ENCODE measurements at places on chromosomes 11 and 22.

- no peak for DNase-seq
Observed at GRCh38 chr11:119419834-119420492, 3.0 kb downstream of the THY1 start.

DNA sequence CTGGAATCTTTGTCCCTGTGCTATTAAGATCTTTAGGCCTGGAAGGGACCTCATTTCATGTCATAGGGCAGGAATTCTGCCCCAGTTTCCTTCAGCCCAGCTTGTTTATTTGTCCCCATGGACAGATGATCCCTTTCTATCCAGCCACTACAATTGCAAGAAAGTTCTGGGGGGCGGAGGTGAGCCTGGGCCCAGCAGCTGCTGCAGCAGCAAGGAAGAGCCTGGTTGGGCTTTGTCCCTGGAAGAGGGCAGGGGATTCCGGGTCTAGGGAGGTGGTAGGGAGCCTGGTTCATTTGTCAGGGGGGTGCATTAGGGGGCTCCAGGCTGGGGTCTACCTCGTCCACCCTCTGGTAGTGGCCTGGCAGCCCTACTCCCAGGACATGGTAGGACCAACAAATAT lies 16.4 kb upstream of the CACNA1I start:
- DNase-seq, result no peak

DNA sequence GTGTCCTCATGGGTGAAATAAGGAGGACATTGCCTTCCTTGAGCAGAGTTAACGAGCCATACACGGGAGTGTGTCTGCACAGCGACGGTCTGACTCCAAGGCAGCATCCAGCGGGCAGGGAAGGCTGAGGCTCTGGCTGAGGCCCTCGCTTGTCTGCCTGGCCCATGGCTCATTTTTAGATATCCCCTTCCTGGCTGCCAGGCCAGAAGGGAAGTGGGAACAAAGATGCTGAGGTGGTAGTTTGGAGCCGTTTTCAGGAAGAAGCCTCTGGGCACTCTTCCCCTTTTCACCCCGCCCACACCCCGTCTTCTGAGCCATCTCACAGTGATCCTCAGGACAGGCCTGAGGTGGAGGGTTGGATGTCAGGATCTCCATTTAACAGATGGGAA lies 3.0 kb upstream of the SLCO2B1 start:
- DNase-seq, result no peak

GRCh38 chr11:127110542-127110941 lies 110.0 kb upstream of the KIRREL3 start:
- DNase-seq, result no peak

GRCh38 chr11:73240190-73240781 lies 22.2 kb downstream of the P2RY2 start:
- DNase-seq, result no peak

DNA sequence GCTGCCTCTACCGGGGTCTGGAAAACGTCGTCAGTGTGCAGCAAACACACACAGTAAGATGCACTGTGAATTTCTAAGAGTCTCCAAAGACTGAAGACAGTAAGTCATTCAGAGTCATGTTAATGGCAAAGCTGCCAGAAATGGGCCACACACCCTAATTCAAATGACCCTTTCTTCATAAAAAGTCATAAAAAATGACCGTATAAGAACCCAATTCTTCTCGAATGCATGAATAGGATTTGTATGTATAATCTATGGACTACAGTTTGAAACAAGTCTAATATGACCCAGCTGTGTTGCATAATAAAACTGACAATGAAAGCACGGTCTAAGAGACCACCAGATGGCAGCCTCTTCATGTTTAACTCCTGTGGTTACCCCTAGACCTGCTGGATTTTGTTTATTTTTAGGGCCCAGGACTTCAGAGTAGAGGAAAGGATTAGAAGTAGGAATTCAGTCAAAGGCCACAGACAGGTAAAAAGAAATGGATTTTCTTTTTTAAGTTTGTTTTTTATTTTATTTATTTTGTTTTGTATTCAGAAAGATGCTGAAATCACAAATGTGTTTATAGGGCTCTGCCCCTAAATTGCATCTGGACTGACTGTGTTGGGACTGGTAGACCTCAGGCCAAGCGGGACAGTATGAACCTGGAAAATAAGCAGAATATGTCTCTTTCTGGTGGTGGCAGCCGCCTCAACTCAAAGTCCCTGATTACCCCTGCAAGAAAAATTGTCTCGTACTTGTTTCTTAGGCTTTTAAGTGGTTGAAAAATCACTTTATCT lies 32.1 kb upstream of the SLC5A12 start:
- DNase-seq, result no peak

GRCh38 chr22:40001800-40002577 lies 7.2 kb downstream of the FAM83F start:
- no peak for DNase-seq

- no peak for DNase-seq
Observed at GRCh38 chr11:110886288-110886970, 174.2 kb upstream of the ARHGAP20 start.

GRCh38 chr11:107708792-107709191 lies 3.1 kb downstream of the SLN start:
- DNase-seq, result no peak

DNA sequence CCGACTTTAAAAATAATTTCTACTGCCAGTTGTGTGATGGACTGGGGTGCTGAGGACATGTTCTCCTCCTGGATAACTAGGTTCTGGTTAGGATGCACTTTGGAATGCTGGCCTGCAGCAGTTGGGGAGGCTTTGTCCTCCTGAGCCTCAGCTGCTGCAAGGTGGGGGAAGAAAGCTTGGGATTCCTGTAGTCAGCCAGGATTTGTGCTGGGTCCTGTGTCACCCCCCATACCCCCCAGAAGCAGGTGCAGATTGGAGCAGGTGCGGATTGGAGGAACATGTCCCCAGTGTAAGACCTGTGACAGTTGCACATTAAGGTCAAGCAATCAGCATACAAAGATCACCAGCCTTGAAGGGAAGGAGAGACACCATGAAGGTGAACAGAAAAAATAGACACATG lies 51.1 kb downstream of the MED15 start:
- no peak for DNase-seq

GRCh38 chr11:34824425-34824824 lies 91.8 kb downstream of the APIP start:
- no peak for DNase-seq

GRCh38 chr22:44130076-44130711 lies 50.5 kb upstream of the PARVG start:
- no peak for DNase-seq

DNA sequence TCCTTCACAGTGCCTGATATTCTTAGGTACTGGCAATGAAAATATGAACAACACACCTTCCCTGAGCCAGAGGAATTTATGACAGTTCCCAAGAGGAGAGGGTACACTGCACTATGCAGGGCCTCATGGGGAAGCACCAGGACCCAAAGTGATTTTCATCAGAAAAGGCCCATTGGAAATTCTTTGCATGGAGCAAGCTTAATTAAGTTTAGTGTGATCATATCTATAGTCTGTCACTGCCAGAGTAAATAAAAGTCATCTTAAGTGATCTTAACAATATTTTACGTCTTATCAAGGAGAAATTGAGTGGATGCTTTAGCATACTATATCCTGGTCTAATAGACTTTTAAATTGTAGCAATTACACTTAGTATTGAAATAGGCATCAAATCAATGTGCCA lies 86.5 kb downstream of the ACER3 start:
- DNase-seq, result no peak

DNA sequence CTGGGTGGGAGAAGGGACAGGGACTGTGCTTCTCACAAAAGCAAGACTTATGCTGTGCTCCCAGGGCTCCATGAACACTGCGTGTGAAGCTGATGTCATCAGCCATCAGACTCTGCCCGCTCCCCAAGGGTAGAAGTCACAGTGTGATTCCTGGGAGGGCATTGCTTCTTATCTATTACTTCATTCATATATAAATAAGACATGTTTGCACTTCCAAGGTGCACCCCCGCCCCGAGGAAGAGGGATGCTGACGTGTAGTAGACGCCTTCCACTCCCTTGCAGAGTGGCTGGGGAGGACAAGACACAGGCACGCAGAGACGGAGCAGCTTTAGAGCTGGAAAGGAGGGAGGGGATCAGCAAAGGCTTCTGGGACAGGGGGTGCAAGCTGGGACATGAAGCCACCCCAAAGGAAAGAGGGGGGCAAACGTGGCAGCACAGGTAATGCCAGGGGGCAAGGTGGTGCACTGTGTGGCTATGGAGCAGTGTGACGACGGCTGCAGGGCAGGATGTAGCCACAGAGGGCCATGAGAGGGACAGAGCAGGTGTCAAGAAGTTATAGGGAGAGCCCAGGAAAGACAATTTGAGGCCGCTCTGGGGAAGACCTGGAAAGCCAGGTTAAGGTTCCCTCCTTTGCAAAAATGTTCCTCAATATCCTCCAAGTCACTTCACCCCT lies 558.5 kb downstream of the MN1 start:
- no peak for DNase-seq

- DNase-seq, result no peak
Observed at GRCh38 chr11:77071077-77071476, 4.3 kb downstream of the CAPN5 start.

- DNase-seq, result no peak
Observed at GRCh38 chr11:108866781-108867180, 201.9 kb downstream of the DDX10 start.

Data from hypothalamus (tissue), 51 donors.